Activated naive CD8-positive, alpha-beta T cell treated with anti-CD3 and anti-CD28 coated beads, Interleukin-2, amount 10 ng/mL, durations not matched to agents 7 days and 5 days (primary cell): ENCODE measurements at places on chromosomes 4 and X.

- no peak for DNase-seq
Observed at GRCh38 chr4:155999725-156000124, 46.1 kb upstream of the CTSO start.

GRCh38 chrX:69314436-69315348 lies 149.4 kb upstream of the PJA1 start:
- DNase-seq: no peak

DNA sequence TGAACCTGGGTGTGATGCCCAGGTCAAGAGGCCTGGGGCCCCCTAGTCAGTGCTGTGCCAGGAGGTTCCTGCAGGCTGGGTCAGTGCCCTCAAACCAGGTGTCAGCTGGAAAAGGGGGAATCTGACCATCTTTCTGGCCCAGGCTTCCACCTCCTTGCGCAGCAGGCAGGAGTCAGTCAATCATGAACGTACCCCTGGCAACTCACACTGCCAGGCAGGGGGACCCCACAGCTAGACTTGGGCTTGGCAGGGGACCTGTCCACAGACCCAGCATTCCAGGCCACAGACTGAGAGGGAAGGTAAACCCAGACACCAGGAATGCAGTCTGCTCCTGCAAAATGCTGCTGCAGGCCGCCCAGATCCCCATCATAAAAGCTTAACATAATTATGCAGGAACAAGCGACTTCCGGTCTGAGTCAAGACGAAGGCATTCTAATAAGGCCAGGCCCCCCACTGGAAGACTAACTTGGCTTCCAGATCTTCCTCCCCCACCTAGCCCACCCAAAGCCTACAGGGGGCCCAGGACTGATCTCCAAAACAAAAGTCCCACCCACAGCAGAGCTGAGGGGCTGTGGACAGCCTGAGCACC lies 156.3 kb downstream of the BCOR start:
- DNase-seq: no peak

DNA sequence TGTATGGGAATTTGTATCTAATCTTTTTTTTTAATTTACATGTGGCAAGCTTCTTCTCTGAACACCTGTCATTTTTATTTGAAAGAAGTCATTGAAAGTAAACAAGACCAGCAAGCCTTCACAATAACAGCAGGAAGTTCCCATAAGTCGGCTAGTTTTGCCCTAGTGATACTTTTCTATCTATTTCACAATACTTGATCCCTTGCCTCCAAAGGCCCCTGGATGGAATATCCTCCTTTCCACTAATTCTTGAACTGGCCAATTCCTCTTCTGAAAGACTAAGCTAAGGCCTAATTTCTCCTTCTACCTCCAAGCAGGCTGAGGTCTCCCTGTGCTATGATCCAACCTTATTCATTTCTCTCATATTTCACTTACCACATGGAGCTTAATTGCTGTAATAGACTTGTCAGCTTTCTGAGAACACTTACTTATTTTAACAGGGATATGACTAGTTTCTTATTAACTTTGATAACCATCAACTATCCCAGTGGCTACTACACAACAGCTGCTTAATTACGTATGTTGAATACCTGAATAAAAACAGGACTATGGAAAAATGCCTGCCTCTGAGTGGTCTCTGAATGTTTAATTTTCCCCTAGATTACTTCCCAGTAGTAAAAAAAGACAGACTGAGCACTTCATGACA lies 194.2 kb downstream of the MAD2L1 start:
- DNase-seq: no peak

DNA sequence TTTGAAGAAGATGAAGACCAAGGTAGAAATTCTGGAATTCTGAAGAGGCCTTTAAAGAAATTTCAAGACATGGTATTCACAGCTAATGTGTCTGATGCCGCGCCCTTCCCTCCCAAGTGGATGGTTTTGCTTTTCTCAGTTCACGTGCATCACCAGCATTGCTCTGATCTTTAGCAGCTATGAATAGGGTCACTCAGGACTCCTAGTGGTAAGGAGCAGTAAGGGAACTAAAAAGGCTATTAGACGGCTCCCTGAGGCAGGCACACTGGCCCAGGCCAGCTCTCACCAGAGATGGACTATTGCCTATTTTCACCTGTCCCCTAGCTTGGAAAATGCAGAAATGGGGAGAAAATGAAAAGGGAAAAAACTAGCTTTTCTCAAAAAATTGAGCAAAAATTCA lies 447.5 kb upstream of the RASGEF1B start:
- no peak for DNase-seq

GRCh38 chr4:74932010-74932409 lies 906 bp upstream of the PARM1 start:
- no peak for DNase-seq

DNA sequence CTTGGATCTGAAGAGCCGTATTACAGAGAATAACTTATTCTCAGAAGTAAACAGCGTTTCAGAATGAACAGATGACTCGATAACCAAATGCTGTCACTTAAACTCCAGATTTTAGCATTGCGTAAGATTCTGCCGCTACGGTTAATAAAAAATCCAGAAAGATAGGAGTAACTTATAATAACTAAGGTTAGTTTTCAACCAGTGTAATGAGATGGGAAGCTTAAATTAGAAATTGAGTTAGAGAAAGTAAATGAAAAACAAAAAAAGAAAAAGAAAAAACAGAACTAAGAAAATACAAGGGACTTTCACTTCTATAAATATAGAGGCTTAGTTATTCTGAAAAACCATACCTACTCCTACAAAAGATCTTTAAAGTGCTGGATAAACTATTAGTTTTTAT lies 13.1 kb upstream of the PARM1 start:
- no peak for DNase-seq

DNA sequence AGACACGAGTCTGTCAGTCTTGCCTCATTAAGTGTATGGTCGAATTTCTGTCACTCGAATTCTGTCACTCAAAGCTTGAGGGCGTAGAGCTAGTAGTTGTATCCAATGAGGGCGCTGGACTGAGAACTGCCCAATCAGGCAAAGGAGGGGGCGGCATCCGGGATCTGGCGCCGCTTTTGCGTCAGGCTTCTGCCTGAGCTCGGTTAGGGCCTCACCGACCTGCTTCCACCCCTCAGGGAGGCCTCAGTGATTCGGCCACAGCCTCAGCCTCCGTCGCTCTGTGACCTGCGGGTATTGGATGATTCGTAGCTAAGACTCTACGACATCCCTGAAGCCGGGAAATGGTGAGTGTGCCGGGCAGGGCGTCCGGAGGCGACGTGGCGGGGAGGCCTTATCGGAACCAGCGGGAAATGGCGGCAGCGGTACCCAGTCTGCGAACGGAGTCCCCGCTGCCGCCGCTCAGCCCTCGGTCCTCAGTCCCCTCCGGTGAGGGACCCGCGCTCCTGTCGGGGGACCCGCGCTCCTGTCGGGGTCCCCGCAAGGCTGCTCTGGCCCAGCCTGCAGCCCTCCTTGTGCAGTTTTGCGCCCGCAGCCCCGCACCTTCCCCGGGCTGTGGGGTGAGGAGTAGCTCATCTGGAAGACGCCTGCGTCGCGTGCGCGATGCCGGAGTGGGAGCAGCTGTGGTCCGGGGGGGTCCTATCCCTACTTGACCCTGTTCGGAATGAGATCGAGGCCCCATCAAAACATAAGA lies 88.3 kb downstream of the ZNF718 start:
- DNase-seq: no peak

- DNase-seq: no peak
Observed at GRCh38 chr4:87015416-87015815, 80.6 kb downstream of the AFF1 start.

GRCh38 chr4:39286263-39286662 lies 79.9 kb downstream of the RFC1 start:
- no peak for DNase-seq

GRCh38 chr4:104519588-104519987 lies 24.9 kb upstream of the CXXC4 start:
- DNase-seq: no peak
